ENCODE measurements at places on chromosomes 13 and 19.

- DNase-seq, result no peak
Observed at GRCh38 chr13:103730407-103730806, 664.2 kb upstream of the SLC10A2 start.

GRCh38 chr19:3697094-3697493 lies 3.2 kb downstream of the PIP5K1C start:
- DNase-seq, result no peak

DNA sequence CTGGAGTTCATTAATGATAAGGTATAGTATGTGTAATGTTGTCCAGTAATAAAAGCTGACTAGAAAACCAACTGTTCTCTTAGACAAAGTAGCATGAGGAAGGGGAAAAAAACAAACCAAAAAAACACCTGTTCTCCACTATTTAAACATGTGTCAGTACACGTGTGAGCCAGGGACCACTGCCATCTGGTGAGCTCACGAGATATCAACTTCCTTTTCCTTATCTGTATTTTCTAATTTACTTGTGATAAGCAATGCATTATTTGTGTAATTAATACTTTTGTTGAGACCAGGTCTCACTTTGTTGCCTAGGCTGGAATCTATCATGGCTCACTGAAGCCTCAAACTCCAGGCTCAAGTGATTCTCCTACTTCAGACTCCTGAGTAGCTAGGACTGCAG lies 4.3 kb upstream of the SIX5 start:
- no peak for DNase-seq

- DNase-seq, result no peak
Observed at GRCh38 chr19:3808420-3809143, 22.4 kb upstream of the MATK start.

All from NCI-H2029 (cell line).